ENCODE measurements at places on chromosomes 5 and 9. TPM values are rescaled to one million over a fixed set of nuclear protein-coding genes. Genes with fewer than 3 reads are reported as not detected.

The SLC6A3 gene
- not detected for total RNA-seq

The CYLC2 gene
- total RNA-seq, result not detected

The BARHL1 gene
- total RNA-seq, result not detected

The C9 gene
- total RNA-seq, result not detected

The TENT4A gene
- total RNA-seq, result 19.0 TPM

The OR1J2 gene
- not detected for total RNA-seq

The VCAN gene
- 976 TPM for total RNA-seq

The TMC1 gene
- total RNA-seq, result not detected

The CBY3 gene
- not detected for total RNA-seq

The FREM1 gene
- 0.16 TPM for total RNA-seq
